ENCODE measurements at places on chromosomes 5 and 9.

DNA sequence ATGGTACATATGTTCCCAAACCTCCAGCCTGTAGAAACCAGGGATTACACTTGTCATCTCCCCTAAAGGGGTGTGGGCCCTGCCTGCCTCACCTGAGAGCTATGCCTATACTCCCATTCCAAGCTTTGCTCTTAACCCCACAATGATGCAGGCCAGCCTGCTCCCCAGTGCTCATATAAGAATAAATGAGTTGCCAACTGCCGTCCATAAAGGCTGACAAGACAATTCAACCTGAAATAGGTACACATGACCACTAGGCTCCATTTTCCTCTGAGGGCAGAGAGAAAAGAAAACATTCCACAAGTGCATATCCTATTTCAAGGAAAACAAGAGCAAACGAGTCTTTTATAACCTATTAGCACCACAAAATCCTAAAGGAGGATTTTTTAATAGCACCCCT lies 28.4 kb downstream of the SKP1 start:
- DNase-seq = no peak

DNA sequence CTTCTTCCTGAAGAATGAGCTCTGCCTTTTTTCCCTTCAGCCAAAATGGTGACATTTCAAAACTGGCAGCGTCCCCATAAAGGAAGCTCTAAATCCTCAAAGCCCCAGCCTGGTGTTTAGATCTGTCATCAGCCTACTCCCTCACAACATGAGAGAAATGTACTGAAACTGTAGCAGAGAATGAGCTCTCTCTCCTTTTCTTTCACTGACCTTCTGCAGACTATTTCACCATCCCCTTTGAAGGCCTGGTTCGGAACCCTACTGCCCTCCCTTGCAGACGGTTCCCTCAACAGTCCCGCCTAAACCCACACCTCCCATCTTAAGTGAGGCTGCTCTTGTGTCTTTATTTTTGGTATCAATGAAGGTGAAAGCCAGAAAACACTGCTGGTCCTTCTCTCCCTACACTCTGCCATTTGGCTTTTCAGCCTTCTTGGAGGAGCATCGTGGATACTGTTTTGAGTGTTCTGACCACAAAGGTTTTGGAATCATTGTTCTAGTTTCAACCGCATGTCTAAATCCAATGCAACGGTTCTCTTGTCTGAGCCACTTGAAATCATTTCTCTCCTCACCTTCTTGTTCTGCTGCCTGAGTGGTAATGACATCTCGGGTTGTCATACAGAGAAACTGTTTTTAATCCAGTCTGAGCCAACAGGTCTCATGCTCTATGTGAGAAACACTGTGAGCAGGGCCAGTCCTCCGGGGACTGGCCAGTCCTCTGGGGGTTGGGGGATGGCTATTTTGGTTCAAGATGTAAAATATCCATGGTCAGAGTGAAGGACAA lies 39.0 kb downstream of the ITK start:
- DNase-seq = no peak

GRCh38 chr5:123611406-123611709 lies 99.4 kb downstream of the CSNK1G3 start:
- no peak for DNase-seq

GRCh38 chr5:34591723-34592122 lies 64.4 kb upstream of the RAI14 start:
- DNase-seq = no peak

DNA sequence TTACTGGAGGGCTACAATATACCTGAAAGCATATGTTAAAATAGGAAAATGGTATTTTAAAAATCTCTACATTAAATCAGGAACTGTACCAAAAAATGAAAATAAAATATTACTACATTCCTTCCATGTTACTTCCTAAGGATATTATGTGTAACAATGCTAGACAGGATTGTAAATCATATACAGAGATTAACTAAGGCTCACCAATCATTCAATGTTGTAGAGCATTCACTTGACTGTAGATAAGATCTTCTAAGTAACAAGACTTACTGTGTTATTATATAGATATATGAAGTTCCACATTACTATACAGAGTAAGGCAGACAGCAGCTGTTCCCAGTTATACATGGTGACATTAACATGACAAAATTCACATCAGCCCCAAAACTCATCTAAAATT lies 1919.1 kb upstream of the CDH9 start:
- DNase-seq = no peak

DNA sequence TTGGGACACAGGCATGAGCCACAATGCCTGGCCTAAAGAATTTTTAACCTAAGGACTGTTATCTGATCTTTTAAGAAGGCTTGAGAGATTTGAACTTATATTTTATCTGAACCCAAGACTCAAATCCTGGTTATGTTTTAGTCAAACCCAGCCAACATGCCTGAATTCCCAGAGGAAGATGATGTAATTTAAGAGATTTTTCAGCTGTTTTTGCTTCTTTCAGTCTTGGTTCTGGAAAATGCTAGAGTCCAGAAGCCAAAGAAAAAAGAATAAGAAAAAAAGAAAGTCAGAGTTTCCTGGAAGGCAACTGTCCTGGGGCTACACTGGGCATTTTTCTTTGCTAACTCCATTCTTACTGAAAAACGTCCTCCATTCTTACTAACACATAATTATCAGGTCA lies 85.8 kb downstream of the SNX18 start:
- DNase-seq = no peak

DNA sequence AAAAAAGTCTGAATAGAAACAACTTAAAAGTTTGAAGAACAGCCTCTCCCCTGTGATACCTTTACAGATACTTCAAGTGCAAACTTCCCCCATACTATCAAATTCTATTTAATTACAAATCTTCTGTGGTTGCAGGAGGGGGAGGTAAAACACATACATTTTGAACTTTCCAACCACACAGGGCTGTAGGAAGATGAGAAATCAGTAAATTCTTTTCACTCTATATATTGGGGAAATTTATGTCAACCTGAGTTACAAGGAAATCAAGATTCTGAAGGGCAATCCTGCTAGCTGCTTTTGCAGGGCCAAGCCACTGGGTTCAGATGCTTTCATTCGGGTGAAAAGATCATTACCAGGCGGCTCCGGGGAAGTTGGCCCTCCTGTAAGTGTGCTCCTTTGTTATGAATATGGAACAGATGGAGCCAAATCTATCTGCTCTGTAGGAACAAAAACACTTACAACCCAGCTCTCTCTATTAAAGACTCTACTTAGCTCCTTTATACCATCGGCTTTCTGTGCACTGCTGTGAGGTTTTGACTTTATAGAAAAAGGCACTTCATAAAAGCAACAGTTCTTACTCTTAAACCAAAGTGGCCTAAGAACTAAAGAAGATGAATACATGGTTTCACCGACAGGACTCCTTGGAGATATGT lies 269.1 kb downstream of the EFNA5 start:
- DNase-seq = no peak

- no peak for DNase-seq
Measured at GRCh38 chr5:16936989-16937438, 926 bp upstream of the MYO10 start.

DNA sequence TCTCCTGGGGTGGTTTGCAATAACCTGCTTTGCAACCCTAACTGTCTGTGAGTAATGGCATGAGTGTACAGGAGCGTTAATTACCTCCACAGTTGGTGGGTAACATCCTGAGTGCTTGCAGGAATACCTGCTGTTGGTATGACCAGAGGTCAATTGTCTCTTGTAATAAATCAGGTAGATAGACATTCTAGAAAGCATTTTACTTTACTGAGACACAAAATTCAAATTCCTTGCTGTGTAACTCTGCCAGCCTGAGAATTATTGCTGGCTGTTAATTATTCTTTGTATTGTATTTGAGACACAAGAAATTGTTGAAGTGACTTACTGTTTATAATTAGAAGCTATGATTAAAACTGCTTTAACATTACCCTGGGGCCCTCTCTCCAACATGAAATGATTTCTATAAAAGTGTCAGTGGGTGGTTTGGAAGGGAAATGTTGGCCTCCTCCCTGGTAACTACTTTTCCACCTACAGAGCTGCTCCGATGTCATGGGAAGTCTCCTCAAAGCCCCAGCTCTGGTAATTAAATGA lies 150.8 kb upstream of the ADCY2 start:
- no peak for DNase-seq

DNA sequence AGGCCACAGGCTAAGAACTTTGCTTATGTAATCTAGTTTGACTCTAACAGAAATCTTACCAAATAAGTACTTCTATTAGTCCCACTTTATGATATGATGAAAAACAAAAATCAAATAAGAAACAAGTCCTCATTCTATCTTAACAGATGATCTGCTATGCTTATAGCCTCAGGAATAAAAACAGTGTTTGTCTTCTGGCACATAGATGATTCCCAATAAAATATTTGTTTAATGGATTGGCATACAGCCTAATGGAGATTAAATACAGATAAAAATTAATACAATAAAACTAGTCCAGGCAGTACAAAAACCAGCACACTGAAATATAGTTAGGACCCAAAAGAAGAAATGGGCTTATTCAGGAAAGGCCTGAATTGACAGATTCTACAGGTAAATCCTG lies 971.4 kb upstream of the WWC1 start:
- DNase-seq = no peak

Data from WERI-Rb-1 (cell line).